ENCODE measurements at places on chromosomes 3 and 15.

DNA sequence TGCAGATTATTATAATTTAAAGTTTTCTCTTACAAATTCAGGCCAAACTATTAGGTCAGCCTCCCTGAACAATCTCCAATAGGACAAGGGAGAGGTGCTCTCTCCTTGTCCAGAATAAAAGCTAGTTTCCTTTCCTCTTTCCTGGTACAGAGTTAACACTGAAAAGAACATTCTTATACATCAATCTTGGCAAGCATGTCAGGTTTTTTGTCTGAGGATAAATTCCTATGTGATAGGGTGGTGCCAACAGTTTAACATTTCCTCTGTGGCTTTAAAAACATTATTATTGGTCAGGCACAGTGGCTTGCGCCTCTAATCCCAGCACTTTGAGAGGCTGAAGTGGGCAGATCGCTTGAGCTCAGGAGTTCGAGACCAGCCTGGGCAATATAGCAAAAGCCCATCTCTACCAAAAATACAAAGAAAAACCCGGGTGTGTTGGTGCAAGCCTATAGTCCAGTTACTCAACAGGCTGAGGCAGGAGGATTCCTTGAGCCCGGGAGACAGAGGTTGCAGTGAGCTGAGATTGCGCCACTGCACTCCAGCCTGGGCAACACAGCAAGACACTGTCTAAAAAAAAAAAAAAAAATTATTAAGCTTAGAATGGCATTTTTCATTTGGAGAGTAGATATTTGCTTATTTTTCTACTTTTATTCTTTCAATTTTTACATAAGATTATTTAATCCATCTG lies 13.7 kb upstream of the ULK4 start:
- no peak for DNase-seq

DNA sequence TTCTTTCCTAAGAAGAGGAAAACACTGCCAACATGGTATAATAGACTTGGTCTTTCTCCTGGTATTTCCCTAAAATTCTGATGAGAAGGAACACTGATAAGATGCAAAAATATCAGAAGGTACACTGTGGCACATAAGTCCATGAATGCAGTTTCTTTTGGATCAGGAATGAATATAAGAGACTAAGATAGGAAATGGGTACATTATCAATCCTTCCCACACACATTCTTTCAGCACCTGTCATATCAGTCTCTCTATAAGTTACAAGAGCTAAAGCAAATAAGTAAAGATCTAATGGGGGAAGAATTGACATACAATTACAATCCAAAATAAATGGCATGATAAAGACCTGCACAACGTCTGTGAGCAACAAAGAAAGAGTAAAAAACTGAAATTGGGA lies 1101.0 kb downstream of the ROBO2 start:
- no peak for DNase-seq

GRCh38 chr3:50620820-50621219 lies 3.9 kb downstream of the MAPKAPK3 start:
- DNase-seq = no peak

GRCh38 chr15:95875121-95875643 lies 455.3 kb upstream of the NR2F2 start:
- no peak for DNase-seq

- no peak for DNase-seq
Measured at GRCh38 chr15:52217186-52217585, 26.0 kb upstream of the GNB5 start.

GRCh38 chr3:194282436-194283122 lies 68.5 kb downstream of the CPN2 start:
- DNase-seq = no peak

DNA sequence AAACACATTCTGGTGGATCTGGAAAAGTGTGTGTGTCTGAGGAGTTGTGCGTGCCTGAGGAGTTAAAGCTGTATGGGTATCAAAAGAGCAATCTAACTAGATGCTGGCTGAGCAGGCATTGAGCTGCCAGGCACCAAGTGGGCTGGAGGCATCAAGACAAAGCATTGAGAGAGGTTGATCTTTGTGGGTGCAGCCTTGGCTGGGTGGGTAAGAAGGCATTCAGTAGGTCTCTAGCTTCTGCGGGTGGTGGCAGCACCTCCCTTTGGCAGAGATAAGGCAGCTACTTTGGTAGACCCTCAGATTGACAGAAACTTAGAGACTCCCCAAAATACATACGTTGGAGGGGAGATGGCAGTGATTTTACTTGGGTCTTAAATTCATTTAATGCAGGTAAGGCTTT lies 15.8 kb upstream of the TMEM212 start:
- no peak for DNase-seq

- DNase-seq = no peak
Measured at GRCh38 chr3:113776564-113776963, 29.7 kb downstream of the ATP6V1A start.

DNA sequence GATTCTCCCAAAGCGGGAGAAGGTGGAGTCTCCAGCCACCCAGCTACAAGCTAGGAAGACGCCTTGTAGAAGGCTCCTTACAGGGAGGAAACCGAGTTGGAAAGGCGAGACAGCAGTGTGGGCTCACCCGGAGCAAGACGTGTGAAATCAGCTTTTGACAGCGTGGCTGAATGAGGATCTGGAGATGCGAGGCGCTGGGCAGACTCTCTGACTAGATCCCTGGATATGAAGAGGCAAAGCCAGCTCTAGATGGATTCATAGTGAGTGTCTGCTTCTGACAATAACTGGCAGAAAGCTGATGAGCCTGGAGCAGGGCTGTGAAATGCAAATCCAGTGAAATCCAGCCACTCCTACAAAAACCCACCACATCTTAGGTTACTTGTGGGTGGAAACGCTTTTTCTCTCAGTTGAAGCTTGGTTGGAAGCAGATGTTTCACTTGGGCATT lies 41.0 kb downstream of the GOLGA6A start:
- no peak for DNase-seq

- peak; percentile 29 for DNase-seq
Measured at GRCh38 chr3:197828-198491, 1.4 kb downstream of the CHL1 start.

- peak; percentile 31 for DNase-seq
Measured at GRCh38 chr15:100111125-100112060, 230.4 kb downstream of the ADAMTS17 start.

GRCh38 chr15:39432912-39433348 lies 147.9 kb upstream of the THBS1 start:
- DNase-seq = no peak

- DNase-seq = no peak
Measured at GRCh38 chr3:39273119-39273518, 6.7 kb downstream of the CX3CR1 start.

DNA sequence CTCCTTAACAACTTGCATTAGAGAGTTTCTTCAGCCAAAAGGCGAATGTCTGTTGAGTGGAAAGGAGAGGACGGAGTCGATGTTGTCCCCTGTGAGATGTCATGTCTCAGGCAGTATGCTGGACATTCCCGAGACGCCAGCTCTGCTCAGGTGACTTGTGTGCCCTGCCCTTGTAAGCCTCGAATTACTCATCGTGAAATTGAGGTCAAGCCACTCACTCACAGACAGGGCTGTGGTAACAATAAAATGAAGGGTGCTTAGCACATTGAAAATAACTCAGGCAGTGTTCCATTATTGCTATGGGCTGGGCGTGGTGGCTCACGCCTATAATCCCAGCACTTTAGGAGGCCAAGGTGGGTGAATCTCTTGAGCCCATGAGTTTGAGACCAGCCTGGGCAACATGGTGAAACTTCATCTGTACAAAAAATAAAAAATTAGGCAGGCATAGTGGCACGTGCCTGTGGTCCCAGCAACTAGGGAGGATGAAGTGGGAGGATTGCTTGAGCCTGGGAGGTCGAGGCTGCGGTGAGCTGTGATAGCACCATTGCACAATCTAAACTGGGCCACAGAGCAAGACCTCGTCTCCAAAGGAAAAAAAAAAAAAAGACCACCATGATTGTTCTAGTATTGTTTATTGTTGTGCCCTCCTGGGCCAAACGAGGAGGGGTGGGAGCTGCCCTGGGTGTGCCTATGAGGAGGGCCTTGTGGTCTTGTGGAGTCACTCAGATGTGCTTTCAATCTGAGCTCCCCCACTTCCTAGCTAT lies 214.4 kb downstream of the THSD4 start:
- no peak for DNase-seq

DNA sequence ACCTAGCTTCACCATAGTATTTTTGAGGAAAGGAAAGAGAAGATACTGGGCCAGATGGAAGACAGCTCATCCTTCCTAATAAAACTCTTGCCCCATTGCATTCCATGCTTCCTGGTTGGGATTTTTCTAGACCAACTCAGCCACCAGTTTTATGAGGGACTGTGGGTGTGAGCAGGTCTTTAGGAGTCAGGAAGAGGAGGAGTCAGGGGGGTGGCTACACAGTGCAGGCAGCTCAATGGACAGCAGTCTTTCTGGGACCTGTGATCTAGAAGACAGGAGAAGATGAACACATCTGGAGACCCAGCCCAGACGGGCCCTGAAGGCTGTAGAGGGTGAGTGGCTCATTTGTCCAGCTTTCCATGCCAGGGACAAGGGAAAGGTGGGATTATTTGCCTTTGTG lies at the start of gene NOX5:
TSS of gene NOX5 (plus strand) at position 242 of the 400 bp plus-strand sequence. CDS start at position 283, 41 bp downstream.
- DNase-seq = no peak

DNA sequence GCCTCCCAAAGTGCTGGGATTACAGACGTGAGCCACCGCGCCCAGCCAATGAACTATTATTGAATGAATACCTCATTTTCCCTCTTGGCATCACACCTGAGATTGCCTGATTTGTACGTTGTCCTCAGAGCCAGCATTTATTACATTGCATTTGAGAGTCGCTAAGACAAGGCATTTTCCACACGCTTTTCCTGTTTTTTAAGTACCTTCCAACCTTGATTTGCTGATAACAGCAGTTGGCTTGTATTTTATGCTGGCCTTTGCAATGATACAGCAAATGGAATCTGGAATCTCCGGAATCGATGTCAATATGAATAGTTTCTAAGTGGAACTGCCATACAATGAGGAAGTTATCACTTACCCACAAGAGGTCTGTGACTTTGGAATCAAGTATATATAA lies 15.7 kb upstream of the CNBP start:
- DNase-seq = no peak

- no peak for DNase-seq
Measured at GRCh38 chr3:115236496-115236895, 89.4 kb upstream of the ZBTB20 start.

DNA sequence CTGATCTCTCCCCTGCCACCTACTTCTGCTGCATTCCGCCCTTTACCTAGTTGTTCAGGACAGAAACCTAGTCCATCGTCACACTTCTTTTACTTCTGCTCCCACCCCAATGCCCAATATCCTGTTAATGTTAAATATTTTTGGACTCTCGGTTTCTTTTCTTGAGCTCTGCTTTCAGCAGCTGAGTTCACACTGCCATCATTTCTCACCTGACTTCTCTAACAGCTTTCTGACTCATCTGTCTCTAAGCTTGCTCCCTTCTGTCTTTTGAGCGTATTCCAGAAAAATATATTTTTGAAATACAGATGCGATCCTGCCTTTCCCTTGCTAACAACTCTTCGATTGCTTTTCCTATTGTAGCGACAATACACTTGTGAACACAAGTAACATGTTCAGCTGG lies 183.4 kb downstream of the KLHL25 start:
- DNase-seq = no peak

DNA sequence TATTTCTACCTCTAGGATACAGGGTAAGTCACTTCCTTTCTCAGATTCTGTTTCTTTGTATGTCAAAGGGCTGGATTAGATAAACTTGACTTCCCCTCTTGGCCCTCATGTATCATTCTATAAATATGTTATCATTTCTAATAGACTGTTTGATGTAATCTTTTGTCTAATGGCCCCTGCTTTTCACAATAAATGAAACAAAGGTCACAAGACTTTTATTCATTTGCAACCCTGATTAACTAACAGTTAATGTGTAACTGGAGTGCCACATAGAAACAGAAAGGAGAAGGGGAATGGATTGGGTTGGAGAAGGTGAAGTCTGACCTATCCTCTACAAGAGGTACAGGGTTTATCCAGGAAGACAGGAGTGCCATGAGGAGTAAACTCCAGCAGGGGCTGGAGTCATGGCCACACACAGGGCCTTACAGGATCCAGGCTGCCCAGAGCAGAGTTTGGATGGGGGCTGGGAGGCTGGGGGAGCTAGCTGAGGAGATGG lies 8.0 kb upstream of the B3GNT5 start:
- no peak for DNase-seq

DNA sequence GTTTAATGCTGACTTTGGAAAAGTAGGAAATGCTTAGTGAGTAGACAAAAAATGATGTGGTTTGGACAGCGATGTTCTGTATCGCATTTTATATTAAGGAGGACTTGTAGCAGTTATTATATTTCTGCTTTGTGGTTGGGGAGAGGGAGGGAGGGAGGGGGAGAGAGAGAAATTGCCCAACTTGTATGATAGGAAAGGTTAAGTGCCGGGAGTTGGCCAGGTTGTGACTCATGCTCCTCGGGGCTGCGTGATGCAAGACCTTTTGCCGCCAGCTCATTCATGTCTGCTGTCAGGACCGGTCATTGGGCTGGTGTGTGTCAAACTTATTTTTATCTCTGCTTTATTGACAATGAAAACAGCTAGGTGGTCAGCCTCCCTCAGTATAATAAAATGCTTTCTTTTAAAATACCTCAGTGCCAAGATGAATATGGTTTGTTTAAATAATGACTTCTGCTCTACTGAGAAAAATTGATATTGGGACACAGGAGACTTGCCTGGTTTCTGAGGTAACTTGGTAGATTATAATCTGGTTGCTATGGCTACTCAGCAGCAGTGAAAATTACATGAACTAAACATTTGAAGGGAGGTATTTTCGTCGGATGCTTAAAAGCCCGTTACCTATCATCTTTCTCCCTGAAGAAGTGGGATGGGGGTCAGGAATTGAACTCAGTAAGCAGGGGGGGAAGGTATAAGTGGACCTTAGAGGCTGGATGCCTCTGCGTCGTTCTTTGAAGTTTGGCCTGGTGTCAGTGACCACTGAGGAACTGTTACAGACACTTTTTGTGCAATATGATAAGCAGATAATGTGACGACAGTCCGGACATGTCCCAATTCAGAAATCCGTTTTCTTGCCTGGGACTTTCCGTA lies 90.7 kb downstream of the FNDC3B start:
- DNase-seq = no peak

GRCh38 chr3:10961921-10962320 lies 30.6 kb upstream of the SLC6A1 start:
- no peak for DNase-seq

GRCh38 chr3:138732456-138732855 lies 102.3 kb downstream of the PIK3CB start:
- DNase-seq = no peak

DNA sequence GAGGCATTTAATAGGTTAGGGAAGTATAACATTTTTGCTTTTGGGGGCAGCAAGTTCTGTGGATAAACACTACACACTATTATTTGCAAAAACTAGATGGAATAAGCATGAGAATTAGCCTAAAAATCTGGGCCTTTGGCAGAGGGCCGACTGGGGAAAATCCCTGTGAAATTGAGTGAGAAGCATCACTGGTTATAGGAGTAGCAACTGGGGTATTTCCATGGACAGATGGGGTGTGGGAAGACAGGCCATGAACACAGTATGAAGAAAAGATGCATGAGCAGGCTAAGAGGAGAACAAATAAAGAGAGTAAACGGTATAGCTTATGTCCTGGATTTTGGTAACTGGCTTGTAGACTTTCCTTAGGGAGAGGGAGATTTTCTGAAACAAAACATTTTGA lies 32.9 kb upstream of the CSPG5 start:
- no peak for DNase-seq

- no peak for DNase-seq
Measured at GRCh38 chr15:74369084-74369745, 1.8 kb upstream of the CYP11A1 start.

GRCh38 chr3:136753326-136753939 lies 1.3 kb upstream of the STAG1 start:
- no peak for DNase-seq
